D341Med (cell line): ENCODE measurements at places on chromosomes 12 and 14.

DNA sequence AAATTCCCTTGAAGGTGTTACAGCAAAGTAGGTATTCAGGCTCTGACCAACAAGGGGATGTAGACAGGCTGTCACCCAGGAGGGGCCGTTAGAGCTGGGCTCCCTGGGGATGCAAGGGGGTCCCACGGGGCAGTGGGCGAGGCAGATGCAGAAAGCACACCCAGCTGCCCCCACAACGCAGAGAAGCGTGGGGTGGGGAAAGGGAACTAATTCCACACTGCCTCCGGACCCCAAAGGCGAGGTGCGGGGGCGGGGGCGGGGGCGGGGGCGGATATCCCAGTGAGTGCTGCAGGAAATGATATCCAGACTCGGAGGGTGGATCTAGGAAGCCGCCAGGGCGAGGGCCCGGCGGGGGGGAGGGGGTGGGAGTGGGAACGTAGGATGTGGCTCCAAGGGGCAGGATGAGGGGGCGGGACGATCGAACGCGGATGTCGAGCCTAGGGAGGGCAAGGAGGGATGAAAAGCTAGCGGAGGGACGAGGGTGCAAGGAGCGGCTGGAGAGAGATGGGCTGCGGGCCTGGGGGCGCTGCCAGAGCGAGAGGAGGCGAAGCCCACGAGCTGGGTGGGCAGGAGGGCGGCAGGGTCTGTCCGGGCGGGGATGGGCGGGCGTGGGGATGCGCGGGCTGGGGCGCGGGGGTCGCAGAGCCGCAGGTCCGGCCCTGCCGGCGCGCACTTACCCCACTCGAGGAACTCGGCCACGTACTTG lies 874 bp downstream of the CDC42BPB start:
- DNase-seq: peak; percentile 81

DNA sequence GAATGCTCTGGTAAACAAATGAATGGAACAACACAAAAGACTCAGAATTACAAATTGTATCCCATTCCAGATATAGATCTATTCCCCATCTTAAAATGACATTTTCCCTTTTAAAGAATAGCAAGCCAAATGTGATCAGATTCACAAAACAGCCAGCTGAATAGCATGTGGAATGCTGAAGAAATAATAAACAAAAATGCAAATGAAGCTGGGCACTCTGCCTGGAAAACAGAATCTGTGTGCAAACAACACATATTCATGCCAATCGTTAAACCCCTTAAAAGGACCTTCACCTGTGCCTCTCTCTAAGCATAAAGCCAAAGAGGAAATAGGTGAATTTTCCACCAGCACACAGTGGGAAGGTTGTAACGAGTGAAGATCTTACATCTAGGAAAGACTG lies 67.9 kb upstream of the PDZRN4 start:
- no peak for DNase-seq

DNA sequence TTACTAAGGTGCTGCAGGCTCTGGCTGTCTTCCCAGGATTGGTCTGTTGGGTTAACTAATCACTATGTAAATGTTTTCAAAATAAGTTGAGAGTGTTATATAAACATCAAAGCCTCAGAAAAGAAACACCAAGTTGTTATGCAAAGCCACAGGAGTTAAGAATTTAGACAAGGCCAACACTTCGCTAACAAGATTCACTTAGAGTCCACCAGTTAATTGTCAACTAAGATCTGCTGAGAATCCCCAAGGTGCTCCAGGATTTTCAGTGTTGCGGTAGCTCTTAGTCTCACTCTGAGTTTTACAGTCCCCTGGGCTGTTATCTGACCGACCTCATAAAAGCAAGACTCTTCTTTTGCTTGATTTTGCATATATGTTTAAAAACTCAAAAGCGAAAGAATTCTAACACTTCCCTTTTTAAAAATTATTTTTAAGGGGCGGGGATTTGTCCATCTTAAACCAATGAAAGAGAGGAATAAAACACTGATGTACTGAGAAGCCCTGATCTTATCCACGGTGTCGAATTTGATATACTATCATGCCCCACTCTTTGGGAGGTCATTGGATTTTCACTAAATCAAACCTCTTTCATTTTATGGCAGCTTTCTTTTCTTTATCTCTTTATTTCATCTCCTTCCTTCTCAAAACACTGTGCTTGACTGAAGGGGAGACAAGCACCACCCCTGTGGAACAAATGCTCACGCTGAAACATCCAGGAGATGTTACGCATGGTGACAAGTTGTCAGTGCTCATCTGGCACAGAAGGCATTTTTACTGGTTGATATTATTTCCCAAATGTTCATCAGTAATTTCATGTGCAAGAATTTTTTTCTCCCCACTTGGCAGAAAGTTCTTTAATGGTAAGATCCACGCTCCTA lies 7.0 kb downstream of the NIN start:
- DNase-seq: no peak

DNA sequence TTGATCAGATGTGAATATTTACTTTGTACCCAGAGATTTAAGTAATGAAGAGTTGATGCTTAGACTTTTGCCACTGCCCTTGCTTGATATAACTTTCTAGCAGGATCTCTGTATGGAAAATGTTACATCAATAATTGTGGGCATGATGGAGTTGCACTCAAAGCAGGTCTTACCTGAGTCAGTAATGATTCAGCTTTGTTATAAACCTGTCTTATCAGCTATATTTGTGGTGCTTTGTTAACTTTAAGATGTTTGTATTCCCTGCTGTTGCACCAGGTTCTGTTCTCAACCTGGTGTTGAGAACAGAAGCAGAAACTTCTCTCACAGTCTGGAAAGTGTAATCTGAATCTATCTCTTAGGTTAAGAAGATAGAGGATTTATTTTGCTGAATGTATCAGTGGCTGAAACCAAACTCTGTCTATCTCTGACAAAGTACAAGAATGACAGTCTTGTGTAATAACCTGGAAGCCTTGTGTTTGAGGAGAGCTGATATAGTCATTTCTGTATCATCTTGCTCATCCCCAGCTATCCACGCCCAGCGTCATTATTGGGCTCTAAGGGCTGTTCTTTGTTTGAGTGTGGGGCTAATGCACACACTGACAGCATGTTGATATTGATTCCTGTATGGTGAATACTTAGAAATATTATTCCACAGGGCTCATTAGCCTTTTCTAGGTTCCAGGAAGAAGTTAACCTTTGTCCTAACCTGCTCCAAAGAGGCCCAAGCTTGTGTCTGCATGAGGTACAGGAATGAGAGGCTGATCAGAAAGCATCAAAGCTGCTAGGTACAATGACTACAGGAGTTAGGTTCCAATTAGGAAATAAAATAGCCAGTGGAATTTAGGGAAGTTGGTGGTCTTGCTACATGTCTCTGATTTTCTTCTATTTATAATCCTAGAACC lies 3.6 kb downstream of the AKAP6 start:
- DNase-seq: no peak

DNA sequence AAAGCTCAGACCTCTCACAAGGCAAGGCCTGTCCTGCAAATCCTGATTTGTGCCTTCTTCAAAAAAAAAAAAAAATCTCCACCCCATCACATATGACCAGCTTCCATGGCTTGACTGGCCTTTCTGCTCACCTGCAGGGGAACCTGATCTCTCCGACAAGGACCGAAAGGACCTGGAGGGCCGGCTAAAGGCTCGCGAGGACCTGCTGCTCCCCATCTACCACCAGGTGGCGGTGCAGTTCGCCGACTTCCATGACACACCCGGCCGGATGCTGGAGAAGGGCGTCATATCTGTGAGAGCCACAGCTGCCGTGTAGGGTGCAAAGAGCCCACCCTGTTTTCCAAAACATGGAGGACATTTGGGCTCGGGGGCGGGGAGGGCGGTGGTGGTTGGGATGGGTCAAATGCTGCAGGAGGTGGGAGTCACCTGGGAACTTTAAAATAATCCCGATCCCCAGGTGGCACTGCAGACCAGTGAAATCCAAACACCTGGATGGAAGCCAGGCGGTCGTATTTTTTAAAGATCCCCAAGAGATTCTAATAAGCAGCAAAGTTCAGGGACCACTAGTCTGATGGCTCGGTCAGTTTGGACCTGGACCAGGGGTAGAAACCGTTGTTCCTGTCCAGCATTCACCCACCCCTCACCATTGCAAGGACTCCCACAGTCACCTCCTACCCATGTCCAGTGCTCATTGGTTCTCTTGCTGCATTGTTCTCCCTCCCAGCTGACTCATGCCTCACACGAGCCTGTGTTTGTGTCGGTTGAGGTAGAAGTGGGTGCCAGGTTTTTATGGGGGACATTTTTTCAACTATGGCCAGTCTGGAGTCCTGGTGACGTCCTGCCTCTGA lies 44.8 kb downstream of the FOXN4 start:
- DNase-seq: peak; percentile 93

DNA sequence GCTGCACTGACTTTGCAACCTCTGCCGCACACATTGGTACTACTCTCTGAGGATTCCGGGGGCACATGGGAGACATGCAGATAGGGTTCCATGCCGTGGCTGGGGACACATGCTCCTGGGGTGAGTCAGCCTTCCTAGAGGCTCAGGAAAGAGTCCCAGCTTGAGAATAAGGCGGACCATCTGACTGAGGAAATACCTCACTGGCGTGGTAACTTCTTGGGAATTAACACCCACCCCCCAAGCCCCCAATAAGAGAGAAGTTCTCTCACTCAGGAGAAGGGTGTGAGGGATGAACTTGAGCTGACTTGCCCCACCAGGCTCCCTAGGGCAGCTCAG lies 23.2 kb downstream of the PLXNC1 start:
- DNase-seq: no peak

GRCh38 chr14:73457924-73458182 lies 493 bp downstream of the NUMB start:
- DNase-seq: no peak

DNA sequence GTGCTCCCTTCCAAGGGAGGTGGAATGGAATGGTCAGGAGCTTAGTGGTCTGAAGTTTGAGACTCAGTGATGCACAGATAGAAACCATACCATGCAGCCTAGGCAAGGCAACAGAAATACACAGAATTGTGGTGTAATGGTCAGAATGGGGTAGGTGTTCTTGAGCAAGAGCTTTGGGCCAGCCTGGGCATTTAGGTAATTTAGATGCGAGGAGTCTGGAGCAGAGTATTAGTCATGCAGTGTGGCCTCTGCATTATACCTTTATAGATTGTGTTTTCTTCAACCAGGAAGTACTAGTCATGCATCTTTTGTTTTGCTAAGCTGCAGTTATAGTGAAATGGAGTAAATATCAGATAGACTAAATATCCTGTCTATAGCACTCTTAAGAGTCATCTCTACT lies 118.3 kb downstream of the DAAM1 start:
- no peak for DNase-seq

- DNase-seq: no peak
These were observed 3.6 kb upstream of the KRAS start for GRCh38 chr12:25254271-25254880.

DNA sequence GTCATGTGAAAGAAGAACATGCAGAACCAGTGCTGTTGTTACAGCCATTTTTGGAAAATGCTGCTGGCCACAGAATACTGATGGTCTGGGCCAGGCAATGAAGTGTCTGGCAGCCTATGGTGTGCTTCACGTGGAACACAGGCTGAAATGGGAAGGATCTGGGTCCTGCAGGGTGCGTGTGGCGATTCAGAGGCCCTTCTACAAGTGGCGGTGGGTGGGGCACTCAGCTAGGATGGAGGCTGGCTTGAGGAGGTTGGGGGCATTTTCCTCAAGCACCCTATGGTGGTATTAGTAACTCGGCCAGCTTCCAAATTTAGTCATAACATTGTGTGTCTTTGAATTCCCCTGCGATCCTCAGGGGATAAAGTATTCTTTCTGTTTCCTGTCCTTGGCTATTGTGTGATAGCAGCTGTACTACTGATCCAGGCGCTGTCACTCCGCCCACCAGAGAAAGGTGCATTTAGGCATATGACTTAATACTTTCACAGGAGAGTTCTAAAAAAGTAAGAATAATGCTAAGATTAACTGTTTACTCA lies 9.2 kb upstream of the RAD52 start:
- DNase-seq: no peak

- DNase-seq: no peak
These were observed 58.4 kb upstream of the SAV1 start for GRCh38 chr14:50726372-50727107.

DNA sequence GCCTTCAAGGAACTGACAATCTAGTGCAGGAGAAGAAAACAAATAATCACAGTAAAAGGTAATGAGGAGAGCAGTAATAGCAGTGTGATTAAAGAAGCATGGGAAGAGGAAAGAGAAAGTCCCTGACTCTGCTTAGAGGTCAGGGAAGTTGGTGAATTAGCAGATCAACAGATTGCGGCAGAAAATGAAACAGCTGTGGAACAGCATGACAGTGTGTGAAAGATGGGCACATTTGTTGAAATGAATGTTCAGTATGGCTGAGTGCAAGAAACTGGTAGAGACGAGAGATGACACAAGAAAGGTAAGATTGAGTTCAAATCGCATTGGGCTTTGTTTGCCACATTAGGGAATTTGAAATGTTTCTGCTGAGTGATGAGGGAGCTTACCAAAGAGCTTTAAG lies 63.7 kb upstream of the RASSF8 start:
- no peak for DNase-seq
